ENCODE measurements at places on chromosomes 6 and 20.

DNA sequence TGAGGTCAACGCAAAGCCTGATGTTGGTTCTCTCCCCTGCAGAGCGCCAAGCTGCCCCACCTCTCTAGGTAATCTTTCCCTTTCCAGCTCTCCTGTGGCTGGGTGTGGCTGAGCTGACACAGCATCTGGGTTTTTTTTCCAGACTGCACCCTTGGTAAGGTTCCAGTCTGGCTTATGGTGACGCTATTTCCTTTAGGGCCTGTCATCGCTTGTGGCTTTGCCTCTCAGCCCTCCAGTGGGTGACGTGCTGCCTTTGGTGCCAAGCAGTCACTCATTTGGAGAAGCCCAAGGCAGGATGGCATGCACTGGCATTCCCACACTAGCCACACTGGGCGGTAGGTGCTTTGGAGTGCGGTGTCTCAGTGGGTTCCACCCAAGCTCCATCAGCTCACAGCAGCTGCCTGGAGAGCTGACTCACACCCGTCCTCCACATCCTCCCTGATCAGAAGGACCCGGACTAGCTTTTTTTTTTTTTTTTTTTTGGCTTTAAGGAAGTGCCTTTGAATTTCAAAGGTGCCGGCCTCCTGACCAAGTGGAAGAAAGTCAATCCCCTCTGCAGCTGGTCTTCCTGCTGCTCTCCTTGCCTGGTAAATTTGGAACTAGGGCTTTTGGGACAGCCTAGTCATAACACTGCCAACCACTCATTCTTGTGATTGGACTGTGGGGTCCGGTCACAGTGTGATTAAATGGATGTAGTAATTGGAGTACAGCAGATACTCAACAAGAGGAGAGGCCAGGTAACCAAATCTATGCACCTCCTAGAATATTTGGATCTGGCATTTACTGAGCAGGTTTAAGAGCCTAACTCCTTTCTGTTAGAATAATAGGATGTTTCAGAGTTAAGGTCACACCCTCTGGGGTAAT is 153.6 kb downstream of the CD83 start:
- DNase-seq, result peak; percentile 8

- DNase-seq, result no peak
These were observed 44.3 kb downstream of the OSTM1 start for GRCh38 chr6:108030211-108030610.

DNA sequence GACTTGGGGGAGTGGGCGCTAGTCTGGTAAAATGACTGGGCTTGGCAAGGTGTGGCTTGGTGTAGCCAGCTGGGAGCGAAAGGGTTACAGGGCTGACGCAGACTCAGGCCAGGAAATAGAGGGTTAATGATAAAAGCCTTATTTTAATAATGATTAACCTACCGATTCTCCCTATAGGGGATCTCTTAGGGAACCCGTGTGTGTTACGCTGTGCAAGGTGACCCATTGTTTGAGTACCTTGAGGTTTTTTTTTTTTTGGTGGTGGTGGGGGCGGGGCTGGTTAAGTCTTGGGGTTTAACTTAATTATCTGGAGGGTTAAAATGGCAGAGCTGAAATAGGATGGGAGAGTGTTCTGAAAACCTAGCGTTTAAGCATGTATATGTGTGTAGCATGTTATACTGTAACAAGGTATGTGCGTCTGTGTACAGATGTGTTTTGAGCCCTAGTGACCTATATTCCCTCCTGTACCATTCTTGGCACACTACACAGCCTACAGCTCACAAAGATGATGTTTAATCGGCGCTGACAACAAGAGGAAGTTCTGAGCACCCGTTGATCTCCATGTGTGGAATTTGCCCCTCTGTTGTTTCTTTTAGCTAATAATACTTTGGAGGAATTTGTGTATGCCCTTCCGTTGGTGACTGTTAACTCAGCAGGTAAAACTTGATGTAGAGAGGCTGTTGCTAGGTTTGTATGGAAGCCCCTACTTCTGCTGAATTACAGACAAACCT is 1.3 kb downstream of the CARMIL1 start:
- DNase-seq, result no peak

DNA sequence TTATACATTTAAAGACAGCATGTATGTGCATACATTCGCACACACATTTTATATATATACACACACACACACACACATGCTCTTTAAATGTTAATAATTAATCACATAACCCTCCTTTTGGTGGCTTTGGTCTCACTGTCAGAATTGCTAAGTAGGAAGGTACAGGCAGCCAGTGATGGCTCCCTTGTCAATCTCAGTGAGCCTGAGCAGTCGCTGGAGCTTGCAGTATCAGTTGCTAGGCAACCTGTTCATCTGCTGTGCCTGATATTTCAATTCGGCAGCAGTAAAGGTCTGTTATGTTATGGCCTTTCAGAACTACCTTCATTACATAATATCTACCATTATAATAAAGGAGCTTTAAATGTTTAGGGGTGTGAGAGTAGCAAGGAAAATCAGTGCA is 374.3 kb downstream of the LMBRD1 start:
- DNase-seq, result no peak

- no peak for DNase-seq
These were observed 21.0 kb upstream of the RIN2 start for GRCh38 chr20:19737025-19737424.

DNA sequence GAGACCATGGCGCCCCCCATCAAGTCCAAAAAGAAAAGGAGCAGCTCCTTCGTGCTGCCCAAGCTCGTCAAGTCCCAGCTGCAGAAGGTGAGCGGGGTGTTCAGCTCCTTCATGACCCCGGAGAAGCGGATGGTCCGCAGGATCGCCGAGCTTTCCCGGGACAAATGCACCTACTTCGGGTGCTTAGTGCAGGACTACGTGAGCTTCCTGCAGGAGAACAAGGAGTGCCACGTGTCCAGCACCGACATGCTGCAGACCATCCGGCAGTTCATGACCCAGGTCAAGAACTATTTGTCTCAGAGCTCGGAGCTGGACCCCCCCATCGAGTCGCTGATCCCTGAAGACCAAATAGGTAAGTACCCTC is 41.7 kb upstream of the NAA20 start:
- DNase-seq, result no peak

DNA sequence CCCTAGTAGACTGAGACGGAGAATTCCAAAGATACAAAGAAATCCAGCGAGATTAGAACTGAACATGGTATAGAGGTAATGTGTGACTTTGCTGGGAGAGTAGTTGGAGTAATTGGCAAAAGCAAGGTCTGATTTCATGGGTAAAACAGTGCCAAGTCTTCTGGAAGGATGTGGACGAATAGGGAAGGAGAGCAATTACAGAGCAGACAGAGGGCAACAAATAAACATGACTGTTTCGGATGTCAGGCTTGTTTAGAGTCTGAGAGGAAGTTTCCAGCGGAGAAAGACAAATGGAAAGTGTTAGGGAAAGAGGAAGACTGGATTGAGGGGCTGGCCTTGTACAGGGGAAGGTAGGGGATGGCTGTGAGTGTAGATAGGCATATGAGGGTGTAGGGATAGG is 282.2 kb upstream of the PRND start:
- no peak for DNase-seq

- no peak for DNase-seq
These were observed 201.8 kb downstream of the DHX35 start for GRCh38 chr20:39163993-39164392.

GRCh38 chr20:17759449-17759848 is 59.7 kb downstream of the BANF2 start:
- no peak for DNase-seq

DNA sequence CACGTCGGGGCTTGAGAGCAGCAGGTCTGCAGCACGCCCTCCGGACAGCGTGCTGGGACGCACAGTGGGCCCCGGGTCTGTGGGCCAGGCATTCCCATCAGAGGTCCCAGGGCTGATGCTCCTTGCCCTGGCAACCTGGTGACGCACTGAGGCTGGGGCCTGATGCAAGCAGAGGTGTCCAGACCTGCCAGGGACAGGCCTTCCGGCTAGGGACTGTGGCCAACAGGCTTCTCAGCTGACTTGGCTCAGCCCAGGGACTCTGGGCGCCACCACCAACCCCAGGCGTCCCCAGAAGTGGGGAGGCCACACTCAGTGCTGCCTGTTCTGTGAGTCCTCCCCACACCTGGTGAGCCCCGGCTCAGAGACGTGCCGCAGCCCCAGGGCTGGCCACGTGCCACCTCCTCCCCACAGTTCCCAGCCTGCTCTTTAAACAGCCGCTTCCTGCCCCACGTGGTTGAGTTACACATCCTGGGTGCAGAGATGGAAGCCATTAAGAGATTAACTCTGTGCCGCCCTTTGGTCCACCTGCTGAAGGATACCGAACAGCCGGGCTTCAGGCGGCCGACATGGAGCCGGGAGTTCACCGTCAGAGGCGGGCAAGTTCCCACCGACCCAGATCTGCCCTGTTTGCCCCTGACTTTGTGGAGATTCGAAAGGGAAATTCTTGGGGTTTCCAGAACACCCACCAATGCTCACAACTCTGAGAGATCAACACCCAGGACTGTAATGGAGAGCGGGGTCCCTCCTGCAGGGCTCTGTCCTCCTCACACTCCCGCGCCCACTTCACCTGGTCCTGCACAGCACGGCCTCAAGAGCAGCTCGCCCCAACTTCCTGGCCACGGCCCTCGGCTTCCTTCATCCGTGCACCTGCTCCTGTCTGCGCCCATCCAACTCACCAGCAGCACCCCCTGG is 37.6 kb upstream of the ZBP1 start:
- DNase-seq, result no peak

GRCh38 chr6:24658573-24659560 is 7.8 kb downstream of the TDP2 start:
- DNase-seq, result no peak

- no peak for DNase-seq
These were observed 240.5 kb downstream of the ERMARD start for GRCh38 chr6:169991913-169992312.

DNA sequence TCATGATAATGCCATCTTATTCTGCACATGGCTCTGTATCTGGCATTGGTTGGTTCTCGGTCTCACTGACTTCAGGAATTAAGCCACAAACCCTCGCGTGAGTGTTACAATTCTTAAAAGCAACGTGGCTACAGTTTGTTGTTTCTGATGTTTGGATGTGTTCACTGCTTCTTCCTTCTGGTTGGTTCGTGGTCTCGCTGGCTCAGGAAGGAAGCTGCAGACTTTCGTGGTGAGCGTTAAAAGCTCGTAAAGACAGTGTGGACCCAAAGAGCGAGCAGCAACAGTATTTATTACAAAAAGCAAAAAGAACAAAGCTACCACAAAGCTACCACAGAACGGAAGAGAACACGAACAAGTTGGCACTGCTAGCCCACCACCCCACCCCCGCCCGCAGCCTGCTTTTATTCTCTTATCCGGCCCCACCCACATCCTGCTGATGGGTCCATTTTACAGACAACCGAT is 51.1 kb downstream of the MYLIP start:
- DNase-seq, result no peak

DNA sequence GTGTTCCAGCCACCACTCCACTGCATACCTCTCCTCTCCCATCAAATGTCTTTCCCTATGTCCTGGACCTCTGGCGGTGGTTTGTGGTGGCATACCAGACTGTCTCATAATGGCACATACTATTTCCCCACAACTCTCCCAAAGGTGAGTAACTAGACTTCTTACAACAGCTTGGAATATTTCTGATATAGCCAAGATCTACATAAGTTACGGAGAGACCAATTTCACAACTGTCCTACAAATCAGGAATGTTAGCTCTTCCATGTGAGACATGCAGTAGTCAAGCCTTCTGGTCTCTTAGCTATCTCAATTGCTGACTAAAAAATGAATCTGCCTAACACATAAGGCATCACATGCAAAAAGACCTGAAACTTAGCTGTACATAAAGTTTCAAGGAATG is 588.9 kb downstream of the RNF144B start:
- no peak for DNase-seq

DNA sequence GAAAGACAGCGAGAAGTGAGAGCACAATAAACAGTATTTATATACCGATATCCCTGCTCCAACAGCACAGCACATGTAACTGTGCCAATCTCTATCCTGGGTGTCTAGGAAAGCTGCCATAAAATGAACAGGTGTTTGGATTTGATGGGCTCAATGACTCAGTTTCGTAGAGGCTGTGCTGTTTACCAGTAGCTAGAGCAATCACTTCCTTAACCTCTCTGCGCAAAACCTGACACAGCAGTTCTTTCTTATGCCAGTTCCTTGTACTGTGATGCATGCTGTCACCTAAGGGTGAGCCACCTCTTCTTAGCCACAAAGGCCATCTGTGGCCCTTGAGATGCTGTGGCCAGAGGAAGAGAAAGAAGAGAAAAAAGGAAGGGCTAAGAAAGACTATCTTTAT is 59.3 kb downstream of the SHPRH start:
- DNase-seq, result no peak

GRCh38 chr6:26217714-26218075 is 130.5 kb downstream of the HFE start:
- no peak for DNase-seq

- DNase-seq, result peak; percentile 18
These were observed 84.4 kb downstream of the INSM1 start for GRCh38 chr20:20452254-20452676.

- DNase-seq, result no peak
These were observed 753 bp upstream of the PERP start for GRCh38 chr6:138107752-138108592.

DNA sequence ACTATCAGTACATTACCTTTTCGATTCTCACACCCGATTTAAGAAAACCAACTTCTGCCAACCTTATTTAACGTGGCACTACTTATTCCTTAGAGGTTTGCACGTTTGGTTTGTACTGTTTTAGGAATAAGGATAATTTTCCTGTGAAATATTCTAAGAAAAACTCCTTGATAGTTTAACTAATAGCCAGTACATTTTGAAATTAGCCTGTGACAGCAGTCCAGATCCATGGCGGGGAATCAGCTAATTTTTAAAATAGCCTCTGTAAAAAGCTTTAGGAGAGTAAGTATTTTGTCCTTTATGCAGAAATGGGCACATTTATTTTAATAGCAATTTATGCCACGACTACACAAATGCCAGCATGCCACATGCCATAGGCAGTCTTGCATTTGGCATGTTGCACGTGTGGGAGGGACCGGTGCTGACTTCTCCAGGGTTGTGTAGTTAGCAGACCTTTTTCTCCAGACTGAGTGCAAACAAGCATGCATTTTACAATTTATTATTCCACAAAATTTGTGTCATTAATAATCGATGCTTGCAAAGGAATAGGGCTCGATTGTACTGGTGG is 6.2 kb downstream of the FOXC1 start:
- DNase-seq, result no peak

Data from stimulated activated CD4-positive, alpha-beta T cell treated with anti-CD3 and anti-CD28 coated beads, TNF-alpha, amount 100 ng/mL, for 24 hours (primary cell).